Sigmoid colon (tissue), 7 donors: ENCODE measurements at places on chromosomes 16 and 17. TPM values are rescaled to one million over a fixed set of nuclear protein-coding genes. Genes with fewer than 3 reads are reported as not detected.
A peak's percentile ranks its signal among the peaks of the same experiment; 100 is the strongest.

GRCh38 chr16:88524274-88524972 lies 45.8 kb upstream of the ZC3H18 start:
- no peak overlapping the region for H3K4me3 ChIP-seq
- H3K36me3 ChIP-seq = no peaks in the 10 kb centered on the region
- no peak overlapping the region for H3K27ac ChIP-seq
- peaks cover 60% of the 10 kb centered on the region for H3K27me3 ChIP-seq

DNA sequence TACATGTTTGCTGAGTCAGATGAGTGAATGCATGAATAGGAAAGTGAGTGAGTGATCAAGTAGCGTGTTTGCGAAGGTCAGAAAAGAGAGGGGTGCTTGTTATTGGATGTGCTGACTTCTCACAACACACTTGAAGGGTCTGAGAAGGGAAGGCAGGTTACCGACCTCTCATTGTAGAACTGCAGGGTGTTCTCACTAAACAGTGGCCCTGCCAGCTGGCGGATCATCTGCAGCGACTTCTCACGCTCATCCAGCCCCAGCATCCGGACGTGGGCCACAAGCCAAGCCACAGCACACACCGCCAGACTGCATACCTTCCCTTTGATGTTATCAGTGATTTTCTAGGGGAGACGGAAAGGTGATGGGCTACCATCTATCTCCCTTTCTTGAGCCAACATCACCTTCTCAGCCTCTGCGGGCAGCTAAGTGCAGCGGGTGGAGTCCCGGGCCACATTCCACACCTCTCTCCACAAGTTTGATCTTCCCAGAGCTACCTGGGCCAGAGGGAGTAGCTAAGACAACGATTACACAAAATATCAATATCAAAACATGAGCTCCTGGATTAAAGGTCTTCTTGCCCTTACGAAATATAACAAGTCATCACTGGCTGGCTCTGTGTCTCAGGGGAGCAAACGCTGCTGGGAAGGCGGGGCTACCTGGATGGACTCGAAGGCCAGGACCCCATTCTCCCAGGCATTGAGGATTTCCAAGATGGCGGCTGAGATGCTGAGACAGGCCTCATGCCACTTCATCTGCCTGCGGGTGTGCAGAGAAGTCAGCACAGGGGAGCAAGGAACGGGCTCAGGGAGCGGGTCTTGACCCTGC lies 11.0 kb downstream of the CSF3 start:
- H3K4me1 ChIP-seq = peaks cover 34% of the 10 kb centered on the region
- peaks cover 49% of the 10 kb centered on the region for H3K36me3 ChIP-seq
- DNase-seq = no peak
- no peak overlapping the region for H3K4me3 ChIP-seq

GRCh38 chr17:61219460-61219859 lies 180.2 kb upstream of the TBX2 start:
- peak overlapping the region; percentile 47 for H3K27ac ChIP-seq
- DNase-seq = no peak
- no peak overlapping the region for H3K4me3 ChIP-seq
- H3K4me1 ChIP-seq = no peaks in the 10 kb centered on the region
- H3K36me3 ChIP-seq = no peaks in the 10 kb centered on the region
- H3K27me3 ChIP-seq = no peaks in the 10 kb centered on the region

- H3K27me3 ChIP-seq = no peaks in the 10 kb centered on the region
- DNase-seq = no peak
- H3K4me3 ChIP-seq = no peak overlapping the region
- no peak overlapping the region for H3K27ac ChIP-seq
- no peaks in the 10 kb centered on the region for H3K4me1 ChIP-seq
- no peaks in the 10 kb centered on the region for H3K36me3 ChIP-seq
Measured at GRCh38 chr17:33135691-33136090, 144.0 kb downstream of the SPACA3 start.

GRCh38 chr16:88286301-88286923 lies 96.3 kb upstream of the ZNF469 start:
- no peaks in the 10 kb centered on the region for H3K27me3 ChIP-seq
- H3K4me1 ChIP-seq = peaks cover 17% of the 10 kb centered on the region
- H3K27ac ChIP-seq = no peak overlapping the region
- no peak overlapping the region for H3K4me3 ChIP-seq
- DNase-seq = no peak

GRCh38 chr17:55318081-55318480 lies 53.3 kb downstream of the HLF start:
- H3K27ac ChIP-seq = no peak overlapping the region
- no peaks in the 10 kb centered on the region for H3K27me3 ChIP-seq
- H3K36me3 ChIP-seq = peaks cover 31% of the 10 kb centered on the region
- no peak for DNase-seq
- no peak overlapping the region for H3K4me3 ChIP-seq
- no peaks in the 10 kb centered on the region for H3K4me1 ChIP-seq

GRCh38 chr16:9402293-9402860 lies 310.9 kb downstream of the HAPSTR1 start:
- H3K27ac ChIP-seq = no peak overlapping the region
- no peak overlapping the region for H3K4me3 ChIP-seq
- H3K36me3 ChIP-seq = no peaks in the 10 kb centered on the region
- no peak for DNase-seq

GRCh38 chr16:1890024-1890707 lies 18.2 kb upstream of the MEIOB start:
- no peaks in the 10 kb centered on the region for H3K36me3 ChIP-seq
- no peak for DNase-seq
- H3K27me3 ChIP-seq = no peaks in the 10 kb centered on the region
- H3K4me1 ChIP-seq = no peaks in the 10 kb centered on the region
- no peak overlapping the region for H3K27ac ChIP-seq
- no peak overlapping the region for H3K4me3 ChIP-seq

DNA sequence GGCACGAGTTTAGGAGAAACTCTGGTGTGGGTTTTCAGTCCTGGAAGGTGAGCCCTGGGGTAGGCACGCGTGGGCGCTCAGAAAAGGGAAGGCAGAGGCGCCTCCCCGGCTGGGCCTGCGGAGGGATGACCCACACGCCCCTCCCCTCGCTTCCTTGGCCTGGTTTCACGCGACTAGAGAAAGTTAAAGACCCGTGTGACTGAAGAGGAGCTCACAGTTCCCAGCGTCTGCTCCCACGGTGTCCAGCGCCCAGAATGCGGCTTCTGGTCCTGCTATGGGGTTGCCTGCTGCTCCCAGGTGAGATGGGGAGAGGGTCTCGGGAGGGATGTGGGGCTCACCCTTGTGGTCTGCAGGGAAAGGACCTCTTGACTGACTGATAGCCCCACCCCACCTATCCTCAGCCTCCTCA lies at the start of gene CD300LG:
TSS of gene CD300LG (plus strand) at position 214 of the 409 bp plus-strand sequence. CDS start at position 255, 41 bp downstream.
- no peak for DNase-seq
- no peaks in the 10 kb centered on the region for H3K36me3 ChIP-seq
- H3K4me3 ChIP-seq = no peak within 1 kb of the TSS
- H3K4me1 ChIP-seq = peaks cover 14% of the 10 kb centered on the region

DNA sequence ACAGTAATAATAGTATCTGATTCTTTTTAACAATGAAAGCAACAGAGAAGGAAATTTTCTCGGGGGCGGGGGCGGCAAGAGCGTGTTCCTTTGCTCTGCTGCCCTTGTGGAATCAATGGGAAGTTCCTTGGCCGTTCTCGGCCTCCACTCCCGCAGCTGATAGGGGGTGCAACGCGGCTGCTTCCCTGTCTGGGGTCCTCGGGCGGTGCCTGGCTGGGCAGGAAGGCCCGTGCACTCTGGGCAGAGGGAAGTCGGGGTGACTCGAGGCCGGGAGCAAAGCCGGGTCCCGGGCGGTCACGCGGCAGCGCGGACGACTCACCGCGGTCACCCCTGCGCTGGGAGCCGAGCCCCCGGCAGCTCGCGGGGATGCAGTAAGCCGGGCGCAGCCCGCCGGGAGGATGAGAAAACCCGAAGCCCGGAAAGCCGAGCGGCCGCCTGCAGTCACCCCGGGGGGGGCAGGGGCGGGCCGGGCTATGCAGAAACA lies 2.5 kb downstream of the TUBB3 start:
- H3K4me1 ChIP-seq = peaks cover 46% of the 10 kb centered on the region
- peak overlapping the region; percentile 40 for H3K27ac ChIP-seq
- no peaks in the 10 kb centered on the region for H3K36me3 ChIP-seq
- peak overlapping the region; percentile 23 for H3K4me3 ChIP-seq
- no peak for DNase-seq

DNA sequence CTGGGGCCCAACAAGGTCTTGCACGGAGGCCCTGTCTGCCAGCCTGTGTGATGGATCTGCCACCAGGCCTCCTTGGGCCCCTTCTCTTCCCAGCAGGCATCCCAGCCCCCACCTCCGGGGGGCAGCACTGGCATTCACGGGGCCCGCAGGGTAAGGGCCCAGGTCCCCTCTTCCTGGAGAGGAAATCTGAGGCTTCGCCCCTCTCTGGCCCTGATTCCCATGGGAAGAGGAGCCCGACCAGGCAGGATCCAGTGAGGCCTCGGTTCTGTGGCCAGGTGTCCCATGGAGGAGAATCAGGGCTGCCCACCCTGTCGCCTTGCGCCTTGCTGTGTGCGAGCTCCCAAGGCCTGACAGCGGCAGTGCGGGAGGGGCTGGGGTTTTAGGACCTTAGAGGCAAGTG lies 48.4 kb downstream of the PDPK1 start:
- H3K4me1 ChIP-seq = peaks cover 8% of the 10 kb centered on the region
- no peak for DNase-seq
- H3K4me3 ChIP-seq = no peak overlapping the region
- H3K27me3 ChIP-seq = no peaks in the 10 kb centered on the region

DNA sequence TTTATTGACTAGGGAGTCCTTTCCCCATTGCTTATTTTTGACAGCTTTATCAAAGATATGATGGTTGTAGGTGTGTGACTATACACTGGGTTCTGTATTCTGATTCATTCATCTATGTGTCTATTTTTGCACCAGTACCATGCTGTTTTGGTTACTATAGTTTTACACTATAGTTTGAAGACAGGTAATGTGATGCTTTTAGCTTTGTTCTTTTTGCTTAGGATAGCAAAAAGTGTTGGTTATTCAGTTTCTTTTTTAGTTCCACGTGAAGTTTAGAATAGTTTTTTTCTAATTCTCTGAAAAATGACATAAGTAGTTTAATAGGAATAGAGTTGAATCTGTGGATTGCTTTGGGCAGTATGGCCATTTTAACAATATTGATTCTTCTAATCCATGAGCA lies 50.1 kb downstream of the NACA2 start:
- H3K4me3 ChIP-seq = no peak overlapping the region
- no peak for DNase-seq
- no peaks in the 10 kb centered on the region for H3K27me3 ChIP-seq
- no peaks in the 10 kb centered on the region for H3K4me1 ChIP-seq

DNA sequence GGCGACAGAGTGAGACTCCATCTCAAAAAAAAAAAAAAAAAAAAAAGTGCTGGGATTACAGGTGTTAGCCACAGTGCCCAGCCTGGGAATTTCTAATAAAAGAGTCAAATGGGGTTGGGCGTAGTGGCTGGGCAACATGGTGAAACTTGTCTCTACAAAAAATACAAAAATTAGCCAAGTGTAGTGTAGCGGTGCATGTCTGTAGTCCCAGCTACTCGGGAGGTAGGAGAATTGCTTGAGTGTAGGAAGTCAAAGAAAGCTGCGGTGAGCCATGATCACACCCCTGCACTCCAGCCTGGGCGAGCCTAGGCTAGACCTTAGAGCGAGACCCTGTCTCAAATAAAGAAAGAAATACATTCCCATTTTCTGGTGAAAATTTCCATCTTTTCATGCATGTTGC lies 2.4 kb upstream of the UTS2R start:
- H3K36me3 ChIP-seq = no peaks in the 10 kb centered on the region
- no peak overlapping the region for H3K4me3 ChIP-seq
- peaks cover 25% of the 10 kb centered on the region for H3K27me3 ChIP-seq
- no peak for DNase-seq

DNA sequence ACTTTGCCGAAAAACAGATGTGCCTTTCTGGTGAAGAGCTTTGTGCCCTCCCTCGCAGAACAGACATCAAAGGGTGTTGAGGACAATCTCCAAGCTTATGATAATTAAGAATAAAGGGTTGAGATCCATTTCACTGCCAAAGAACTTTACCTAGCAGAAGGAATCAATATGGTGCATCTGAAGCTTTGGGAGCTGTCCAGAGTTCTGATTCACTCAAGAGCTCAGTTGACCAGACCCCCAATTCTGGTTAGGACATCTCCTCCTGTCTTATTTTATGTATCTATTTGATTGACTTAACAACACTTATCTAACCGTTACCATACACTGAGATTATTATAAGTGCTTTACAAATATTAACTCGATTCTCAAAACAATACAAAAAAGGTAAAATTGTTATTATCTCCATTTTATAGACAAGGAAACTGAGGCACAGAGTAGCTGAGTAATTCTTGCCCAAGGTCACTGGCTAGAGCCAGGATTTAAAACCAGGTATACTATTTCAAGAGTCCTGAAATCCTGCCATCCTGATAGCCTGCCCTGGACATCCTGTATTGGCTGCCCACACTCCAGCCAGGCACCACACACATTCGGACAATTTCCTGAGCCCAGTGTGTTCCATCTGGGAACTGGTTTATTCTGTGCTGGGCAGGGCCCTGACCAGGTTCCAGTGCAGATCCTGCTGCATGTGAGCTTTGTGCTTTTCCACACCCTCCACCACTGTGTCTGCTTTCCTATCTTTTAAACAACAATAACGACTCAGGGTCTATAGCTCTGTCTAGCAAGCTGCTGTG lies 29.8 kb downstream of the PITPNM3 start:
- no peaks in the 10 kb centered on the region for H3K36me3 ChIP-seq
- DNase-seq = peak; percentile 20
- H3K4me1 ChIP-seq = peaks cover 6% of the 10 kb centered on the region
- no peak overlapping the region for H3K4me3 ChIP-seq
- H3K27me3 ChIP-seq = no peaks in the 10 kb centered on the region
- H3K27ac ChIP-seq = no peak overlapping the region

TNFRSF13B gene
- not detected for polyA plus RNA-seq

ZFPM1 gene
- 1.2 TPM for polyA plus RNA-seq

CIITA gene
- 1.2 TPM for polyA plus RNA-seq

AOC3 gene
- polyA plus RNA-seq = 3.5 TPM

CLEC18C gene
- polyA plus RNA-seq = 0.10 TPM

CCDC78 gene
- polyA plus RNA-seq = 3.4 TPM
